T-helper 2 cell (primary cell): ENCODE measurements at places on chromosomes 5 and 9.
A peak's percentile ranks its signal among the peaks of the same experiment; 100 is the strongest.

GRCh38 chr5:89055015-89055694 is 172.2 kb upstream of the MEF2C start:
- no peak for DNase-seq

DNA sequence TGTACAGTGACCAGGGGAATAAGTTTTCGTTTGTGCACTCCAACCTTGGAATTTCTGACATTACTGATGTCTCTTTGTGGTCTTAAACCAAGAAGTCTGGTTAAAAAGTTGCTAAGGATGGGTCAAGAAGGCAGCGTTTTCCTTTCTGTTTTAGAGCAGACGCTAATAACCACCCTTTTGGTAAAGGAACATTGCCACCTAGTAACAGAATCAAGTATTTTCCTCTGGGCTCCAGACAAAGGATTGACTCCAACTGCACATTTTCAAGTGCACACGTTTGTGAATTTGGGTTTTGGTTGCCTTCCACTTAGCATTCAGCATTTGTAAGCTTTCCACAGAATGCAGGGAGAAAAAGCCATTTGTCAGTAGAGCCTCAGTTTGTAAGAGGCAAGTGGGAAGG is 22.2 kb upstream of the CEP78 start:
- no peak for DNase-seq

- no peak for DNase-seq
These were observed 12.5 kb downstream of the RGS3 start for GRCh38 chr9:113475992-113476391.

GRCh38 chr5:61623401-61624069 is 291.5 kb downstream of the ZSWIM6 start:
- DNase-seq = no peak

DNA sequence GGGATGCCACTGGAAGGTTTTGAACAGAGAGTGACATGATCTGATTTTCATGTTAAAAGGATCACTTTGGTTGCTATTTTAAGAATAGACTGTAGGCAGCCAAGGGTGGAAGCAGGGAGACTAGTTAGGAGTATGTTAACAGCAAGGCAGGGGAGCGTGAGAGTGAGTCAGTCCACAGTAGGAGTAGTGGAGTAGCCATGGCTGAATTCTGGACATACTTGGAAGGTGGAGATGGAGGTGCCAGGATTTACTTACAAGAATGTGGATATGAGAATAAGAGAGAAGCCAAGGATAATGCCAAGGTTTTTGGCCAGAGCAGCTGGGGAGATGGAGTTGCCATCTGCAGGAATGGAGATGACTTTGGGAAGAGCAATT is 118.8 kb downstream of the GALNT10 start:
- no peak for DNase-seq

DNA sequence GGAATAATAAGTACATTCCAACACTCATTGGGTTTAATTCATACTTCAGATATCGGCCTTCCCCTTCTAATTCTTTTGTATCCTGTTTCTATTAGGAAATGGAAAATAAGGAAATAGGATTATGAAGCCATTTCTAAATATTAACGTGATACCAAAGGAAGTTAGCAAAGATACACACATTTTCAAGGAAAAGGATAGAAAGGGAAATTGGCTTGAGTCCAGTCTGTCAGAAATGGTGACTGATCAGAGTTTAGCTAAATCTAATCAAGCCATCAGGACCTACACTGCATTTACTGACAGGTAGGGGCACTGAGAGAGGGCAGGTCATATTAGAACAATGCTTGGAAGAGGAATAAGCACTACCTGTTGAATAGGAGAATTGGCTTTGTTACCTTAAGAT is 3.1 kb downstream of the TRPM3 start:
- DNase-seq = no peak

DNA sequence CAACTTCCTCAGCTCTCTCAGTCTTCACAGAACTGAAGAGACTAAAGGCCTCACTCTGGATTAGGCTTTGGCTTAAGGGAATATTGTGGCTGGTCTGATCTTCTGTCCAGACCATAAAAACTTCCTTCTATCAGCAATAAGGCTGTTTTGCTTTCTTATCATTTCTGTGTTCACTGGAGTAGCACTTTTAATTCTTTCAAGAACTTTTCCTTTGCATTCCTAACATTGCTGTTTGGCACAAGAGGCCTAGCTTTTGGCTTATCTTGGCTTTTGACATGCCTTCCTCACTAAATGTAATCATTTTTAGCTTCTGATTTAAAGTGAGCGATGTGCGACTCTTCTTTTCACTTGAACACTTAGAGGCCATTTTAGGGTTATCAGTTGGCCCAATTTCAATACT is 88.7 kb upstream of the ACOT12 start:
- no peak for DNase-seq

DNA sequence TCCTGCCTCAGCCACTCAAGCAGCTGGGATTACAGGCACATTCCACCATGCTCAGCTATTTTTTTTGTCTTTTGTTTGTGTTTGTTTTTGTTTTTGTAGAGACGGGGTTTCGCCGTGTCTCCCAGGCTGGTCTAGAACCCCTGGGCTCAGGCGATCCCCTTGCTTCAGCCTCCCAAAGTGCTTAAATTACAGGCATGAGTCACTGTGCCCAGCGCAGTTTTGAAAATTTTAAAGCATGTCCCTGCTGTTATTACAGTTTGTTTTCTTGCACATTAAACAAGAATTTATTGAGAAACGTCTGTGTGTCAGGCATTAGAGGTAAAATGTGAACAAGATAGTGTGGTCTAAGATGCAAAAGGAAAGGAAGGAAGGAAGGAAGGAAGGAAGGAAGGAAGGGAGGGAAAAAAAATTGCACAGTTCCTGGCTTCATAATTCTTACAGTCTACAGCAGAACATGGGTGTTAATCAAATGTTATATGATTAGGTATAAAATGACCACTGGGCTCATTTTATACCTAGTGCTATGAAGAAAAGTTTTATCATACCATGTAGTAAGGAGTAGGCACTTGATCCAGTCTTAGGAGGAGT is 205.4 kb downstream of the SNX18 start:
- DNase-seq = no peak

- DNase-seq = no peak
These were observed 573.9 kb downstream of the KIF4B start for GRCh38 chr5:155587458-155587857.

GRCh38 chr5:76111477-76112174 is 28.4 kb downstream of the SV2C start:
- DNase-seq = no peak

GRCh38 chr9:14661421-14662059 is 31.7 kb downstream of the ZDHHC21 start:
- DNase-seq = no peak

DNA sequence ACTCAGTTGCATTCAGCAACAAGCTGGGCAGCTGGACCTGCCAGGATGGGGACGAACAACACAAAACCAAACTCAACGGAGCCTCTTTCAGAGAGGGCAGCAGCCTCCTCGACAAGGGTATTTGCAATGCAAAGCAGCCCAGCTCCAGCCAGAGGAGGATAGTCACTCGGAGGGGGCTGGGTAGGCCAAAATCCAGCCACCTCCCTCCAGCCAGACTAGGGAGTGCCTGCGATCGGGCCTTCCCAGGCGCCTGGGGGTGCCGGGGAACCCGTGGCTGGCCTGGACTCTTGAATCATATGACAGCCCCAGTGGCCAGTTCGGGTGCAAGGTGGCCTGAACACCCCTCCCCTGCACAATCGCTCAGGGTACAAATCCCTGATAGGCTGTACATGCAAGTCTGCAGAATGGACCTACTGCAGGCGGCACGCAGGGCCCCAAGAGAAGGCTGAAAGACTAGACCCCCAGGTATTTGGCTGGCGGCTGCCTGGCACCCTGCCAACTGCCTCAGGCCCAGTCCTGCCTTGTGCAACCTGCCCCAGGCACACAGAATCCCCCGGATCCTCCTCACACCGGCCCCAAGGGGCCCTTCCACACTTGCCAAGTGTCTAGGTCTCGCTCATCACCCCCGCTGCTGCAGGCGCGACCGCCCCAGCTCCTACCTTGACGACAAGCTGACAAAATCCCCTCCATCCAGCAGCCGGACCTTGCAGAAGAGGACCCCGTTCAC is 1.3 kb downstream of the EEIG1 start:
- no peak for DNase-seq

DNA sequence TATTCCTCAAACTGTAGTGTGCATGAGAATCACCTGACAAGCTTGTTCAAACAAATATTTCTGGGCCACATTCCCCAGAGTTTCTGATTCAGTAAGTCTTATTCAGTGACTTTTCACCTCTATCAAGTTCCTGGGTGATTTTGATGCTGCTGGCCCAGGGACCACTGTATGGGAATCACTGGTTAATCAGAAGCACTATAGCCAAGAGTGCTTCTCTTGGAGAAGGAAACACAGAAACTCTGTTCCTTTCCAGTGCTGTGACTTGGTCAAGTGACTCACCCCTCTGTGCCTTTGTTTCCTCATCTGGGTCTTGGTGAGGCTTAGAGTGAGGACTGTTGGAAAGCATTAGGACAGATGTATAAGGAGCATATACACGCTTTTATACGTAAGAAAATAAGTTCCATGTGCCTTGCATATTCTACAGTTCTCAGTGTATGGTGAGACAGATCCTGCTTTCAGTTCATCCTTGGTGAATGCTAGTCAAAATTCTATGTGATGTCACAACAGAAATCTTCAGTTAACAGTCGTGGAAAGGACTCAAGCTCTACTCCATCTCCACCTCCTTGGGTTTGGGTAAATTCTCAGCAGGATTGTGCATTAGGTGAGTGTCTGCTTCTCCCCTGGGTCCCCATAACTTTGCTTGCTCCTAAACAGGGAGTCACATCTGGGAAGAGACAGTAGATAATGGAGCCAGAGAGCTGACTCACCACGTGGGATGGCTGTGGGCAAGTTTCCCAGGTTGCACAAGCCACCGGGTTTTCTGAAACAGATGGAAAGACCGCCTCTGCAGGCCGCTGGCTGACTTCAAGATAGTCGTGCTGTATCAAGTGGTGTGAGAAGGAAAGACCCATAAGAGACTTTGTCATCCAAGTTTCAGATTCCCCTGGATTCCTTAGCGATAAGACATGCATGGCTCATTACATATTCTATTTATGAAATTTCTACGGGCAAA is 117.0 kb downstream of the NXNL2 start:
- DNase-seq = no peak

DNA sequence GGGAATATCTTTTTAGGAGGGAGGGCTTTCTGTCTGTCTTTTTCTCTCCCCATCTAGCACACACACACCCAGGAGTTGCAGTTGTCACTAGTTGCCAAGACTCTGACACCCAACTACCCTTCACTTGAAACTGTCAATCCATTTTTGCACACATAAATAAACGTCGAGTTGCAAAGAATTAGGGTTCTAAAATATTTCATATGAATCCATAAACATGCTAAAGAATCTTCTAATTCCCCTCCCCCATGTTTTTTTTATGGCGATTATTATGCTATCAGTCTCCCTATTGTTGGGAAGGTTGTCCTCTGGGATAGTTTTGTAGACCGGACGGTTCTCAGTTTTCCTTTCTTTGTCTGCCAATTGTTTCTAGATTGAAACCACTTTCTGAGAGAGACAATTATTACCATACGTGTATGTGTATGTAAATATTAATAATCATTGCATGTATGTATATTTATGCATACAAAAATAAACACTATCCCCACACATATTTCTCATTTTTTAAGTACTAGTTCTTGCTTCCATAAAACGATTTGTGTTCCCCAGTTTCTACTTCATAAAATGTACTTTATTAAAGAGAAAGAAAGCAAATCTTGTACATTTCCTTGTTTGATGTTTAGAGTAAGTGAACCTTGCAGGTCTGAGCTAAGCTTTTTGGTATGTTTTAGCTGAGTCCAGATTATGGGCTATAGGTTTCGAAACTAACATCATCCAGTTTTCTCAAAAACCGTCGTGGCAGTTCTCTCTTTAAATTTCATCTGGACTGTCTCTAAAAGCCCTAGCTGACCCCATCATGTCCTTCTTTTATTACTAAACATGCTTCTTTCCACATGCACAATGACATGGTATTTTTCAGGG is 165.0 kb upstream of the MPDZ start:
- DNase-seq = no peak

GRCh38 chr5:134594797-134595457 is 37.7 kb downstream of the SAR1B start:
- DNase-seq = no peak

DNA sequence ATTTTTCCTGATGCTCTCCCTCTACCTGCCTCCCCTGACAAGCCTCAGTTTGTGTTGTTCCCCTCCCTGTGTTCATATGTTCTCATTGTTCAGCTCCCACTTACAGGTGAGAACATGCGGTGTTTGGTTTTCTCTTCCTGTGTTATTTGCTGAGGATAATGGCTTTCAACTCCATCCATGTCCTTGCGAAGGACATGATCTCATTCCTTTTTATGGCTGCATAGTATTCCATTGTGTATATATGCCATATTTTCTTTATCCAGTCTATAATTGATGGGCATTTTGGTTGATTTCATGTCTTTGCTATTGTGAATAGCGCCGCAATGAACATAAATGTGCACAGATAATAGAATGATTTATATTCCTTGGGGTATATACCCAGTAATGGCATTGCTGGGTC is 77.5 kb upstream of the FAM170A start:
- no peak for DNase-seq

DNA sequence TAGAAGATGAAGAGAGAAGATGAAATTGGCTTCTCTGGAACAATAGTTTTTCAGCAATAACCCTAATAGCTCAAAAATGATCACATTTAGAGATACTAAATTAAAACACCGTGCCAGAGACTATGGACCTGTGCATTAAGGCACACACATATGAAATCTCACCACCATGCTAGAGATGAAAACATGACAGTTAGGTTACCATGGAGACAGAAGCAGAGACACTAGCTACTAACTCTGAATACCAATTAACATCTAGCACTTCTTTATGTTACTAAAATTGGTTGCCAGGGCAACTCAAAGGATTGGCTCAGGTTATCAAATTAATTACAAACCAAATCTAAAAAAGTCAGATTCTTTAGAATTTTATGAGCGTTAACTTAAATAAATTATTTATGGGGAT is 337.7 kb downstream of the PLK2 start:
- peak; percentile 4 for DNase-seq

- no peak for DNase-seq
These were observed 202.7 kb downstream of the FAM114A2 start for GRCh38 chr5:153835891-153836515.

- no peak for DNase-seq
These were observed 570.6 kb upstream of the ZNF608 start for GRCh38 chr5:125316915-125317535.

DNA sequence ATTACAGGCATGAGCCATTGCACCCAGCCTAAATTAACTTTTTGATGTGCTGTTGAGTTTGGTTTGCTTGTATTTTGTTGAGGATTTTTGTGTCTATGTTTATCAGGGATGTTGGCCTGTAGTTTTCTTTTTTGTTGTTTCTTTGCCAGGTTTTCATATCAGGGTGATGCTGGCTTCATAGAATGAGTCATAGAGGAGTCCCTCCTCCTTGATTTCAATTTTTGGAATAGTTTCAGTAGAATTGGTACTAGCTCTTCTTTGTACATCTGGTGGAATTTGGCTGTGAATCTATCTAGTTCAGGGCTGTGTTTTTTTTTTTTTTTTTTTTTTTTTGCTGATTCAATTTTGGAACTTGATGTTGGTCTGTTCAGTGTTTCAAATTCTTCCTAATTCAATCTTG is 1164.3 kb upstream of the DMAC1 start:
- no peak for DNase-seq
